Activated CD4-positive, alpha-beta T cell treated with anti-CD3 and anti-CD28 coated beads, Interleukin-2, amount 10 ng/mL, durations not matched to agents 7 days and 5 days (primary cell): ENCODE measurements at places on chromosomes 3 and 15. TPM values are rescaled to one million over a fixed set of nuclear protein-coding genes. Genes with fewer than 3 reads are reported as not detected.

GRCh38 chr15:66047321-66048024 is 178.2 kb downstream of the RAB11A start:
- no peak for DNase-seq

DNA sequence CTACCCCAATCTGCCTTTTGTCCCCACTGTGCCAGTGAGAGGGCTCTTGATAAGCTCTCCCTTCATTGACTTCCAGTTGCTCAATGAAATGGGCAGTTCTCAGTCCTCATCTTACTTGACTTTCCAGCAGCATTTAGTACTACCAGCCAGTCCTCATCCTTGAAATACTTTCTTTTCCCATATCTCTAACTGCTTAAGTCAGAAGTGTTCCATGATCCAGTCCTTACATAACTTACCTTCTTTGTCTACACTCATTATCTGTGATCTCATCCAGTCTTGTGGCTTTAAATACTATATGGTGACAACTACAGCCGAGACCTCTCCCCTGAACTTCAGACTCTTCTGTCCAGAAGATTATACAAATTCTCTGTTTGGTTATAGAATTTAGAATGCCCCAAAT is 28.7 kb downstream of the RARRES1 start:
- DNase-seq, result no peak

GRCh38 chr3:37922721-37923568 is 61.3 kb downstream of the CTDSPL start:
- no peak for DNase-seq

DNA sequence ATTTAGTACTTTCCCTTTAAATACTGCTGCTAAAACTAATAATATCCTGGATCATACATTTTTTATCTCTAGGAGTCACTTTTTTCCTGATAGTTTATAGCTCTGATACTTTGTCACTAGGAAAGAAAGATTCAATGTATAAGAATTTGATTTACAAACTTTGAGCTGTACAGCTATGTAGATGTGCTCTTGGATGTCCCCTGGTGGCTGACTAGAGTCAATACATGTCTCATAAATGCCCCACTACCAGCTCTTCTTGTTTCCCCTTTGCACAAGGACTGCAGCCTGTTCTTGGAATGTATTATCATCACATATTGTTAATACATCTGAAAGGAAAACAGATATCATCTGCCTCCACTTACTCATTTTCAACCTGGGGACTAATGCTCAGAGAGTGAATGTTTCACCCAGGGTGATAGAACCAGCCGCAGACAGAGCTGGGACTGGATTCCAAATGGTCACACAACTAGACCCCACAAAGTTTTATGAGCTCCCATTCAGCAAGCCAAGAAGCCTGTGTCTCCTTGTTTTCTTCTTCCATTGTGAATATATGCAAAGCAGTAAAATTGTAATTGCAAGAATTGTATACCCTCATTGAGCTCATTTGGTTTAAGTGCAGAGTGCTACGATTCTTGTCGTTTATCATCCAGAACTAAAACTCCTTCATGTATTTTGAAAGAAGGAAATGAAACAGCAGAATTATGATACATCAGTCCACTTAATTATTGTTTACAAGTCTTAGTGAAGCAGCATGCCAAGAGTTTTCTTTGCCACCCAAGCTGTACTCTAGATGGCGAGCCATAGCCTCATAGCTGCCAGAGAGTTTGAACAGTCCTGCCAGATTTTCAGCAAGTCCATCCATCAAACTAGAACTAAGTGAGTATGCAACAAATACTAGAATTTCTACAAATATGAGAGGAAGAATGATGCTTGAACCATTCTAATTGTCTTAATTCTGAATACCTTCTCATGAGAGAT is 261.6 kb upstream of the LMCD1 start:
- DNase-seq, result peak; percentile 50

DNA sequence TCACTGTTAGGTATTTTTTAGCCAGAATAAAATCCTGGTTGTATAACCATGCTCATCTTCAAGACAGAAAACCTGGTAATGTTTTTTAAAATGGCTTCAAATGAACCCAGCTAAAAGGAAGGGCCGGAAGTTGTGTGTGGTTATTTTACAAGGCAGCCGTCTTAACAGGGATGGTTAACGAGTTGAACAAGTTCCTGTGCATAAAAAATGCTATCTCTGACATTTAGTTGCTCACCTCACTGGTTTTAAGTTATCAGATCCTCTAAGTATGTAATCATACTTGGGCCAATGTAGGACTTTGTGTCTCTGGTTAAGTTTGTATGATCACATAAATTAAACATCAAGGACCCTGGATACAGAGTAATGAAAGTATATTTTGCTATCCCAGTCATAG is 2.1 kb downstream of the ATP11B start:
- peak; percentile 72 for DNase-seq

DNA sequence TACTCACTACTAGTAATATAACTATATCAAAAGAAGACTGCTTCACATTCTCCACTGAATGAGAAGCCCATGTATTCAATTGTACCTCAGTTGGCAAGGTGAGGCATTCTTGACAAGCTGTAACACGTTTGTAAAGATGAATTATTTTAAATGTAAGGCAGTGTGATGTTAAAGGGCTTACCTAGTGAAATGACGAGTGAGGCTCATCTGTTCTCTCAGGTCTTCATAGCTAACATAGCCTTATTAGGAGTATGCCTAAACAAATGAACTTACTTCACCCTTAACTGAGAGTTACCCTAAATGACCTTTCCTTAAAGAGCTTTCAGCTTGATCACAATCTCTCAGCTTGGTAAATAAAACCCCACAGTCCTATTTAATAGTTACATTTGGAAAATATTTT is 127.3 kb downstream of the FEZF2 start:
- no peak for DNase-seq

DNA sequence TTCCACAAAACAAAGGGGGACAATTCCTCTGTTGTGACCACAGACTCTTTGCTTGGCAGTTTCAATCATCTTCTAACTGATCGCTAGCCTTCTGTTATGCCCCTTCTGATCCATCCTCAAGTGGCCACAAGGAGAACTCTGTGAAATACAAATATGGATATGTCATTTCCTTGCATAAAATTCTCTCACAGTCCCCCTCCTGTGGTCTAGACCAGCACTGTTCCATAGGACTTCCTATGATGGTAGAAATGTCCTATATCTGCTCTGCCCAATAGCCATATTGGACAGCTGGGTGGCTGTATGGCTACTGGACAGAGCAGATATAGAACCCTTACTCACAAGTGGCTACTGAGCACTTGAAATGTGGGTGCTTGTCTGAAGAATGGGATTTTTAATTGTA is 25.9 kb upstream of the SNRK start:
- DNase-seq, result no peak

GRCh38 chr3:153094386-153094785 is 67.6 kb upstream of the RAP2B start:
- no peak for DNase-seq

DNA sequence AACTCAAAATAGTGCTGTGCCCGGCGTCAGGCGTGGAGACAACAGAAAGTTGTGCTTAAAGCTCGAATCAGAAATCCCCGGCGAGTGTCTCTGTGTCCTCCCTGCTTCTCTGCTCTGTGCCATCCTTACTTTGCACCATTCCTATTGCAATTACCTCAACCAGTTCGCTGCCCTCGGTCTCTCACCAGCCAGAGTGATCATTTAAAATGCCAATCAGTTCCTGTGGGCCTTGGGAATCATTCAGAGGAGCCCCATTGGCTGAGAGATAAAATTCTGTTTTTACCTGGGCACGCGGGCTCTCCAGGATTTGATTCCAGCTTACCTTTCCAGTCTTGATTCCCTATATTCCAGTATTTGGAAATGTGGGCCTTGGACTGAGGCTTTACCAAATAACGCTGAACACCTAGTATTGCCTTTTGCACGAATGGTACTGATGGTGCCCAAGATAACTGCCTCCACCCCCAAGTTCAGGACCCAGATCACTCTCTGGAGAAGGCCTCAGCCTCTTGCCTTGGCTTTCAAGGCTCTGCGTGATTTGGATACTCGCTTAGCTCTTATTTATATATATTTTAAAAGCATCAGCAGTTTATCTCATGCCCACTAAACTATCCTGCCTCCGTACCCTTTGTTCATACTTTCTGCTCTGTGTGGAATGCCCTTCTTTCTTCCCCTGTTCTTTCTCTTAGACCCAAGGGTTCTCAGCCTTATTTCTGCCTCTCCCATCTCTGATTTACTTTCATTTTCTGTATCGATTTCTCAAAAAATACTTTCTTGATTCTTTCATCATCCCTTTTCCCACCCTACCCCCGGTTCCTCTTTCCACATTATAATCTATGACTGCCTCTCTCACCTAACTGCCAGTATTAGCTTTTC is 863 bp downstream of the PSMA4 start:
- DNase-seq, result peak; percentile 20

DNA sequence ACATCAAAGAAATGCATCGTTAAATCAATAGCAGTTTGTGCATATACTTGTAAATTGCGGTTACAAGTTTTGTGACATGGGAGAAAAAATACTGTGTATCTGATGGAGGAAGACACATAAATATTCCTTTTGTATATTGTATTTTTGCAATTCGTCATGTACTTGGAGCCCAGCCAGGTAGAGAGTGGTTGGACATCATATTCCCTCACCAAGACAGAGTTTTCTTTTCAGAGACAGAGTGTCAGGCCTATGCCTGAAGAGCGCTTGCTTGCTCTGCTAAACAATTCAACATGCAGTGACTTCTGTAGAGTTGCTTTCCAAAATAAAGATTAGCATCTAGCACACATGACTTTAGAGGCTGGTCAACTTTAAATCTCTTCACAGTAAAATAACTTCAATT is 24.8 kb upstream of the MEIS2 start:
- no peak for DNase-seq

DNA sequence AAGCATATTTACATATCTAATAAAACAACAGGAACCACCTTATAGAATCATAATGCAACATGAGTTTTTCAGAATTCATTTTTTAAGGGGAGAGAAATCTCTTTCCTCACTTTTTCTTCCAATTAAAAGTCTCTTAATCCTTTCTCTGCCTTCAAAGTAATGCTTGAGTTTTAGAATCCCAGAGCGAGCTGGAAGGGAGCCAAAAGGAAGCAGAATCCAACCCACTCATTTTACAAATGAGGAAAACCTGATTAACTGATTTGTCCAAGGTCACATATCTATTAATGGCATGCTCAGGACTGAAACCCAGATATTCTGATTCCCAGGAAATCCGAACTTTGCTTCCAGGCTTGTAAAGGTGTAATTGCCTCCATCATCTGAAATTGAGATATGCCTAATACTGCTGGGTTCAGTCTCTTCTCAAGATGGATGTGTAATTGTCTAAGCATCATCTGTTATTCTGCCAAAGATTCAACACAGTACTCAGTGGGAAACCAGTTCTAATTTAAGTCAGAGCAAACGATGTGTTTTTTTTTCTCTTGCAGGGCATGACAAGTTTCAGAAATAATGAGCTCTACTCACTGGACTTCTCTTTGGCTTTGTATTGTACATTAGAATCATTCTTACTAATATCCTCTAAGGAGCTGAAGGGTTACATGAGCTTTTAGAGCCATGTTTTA is 481.4 kb upstream of the CFAP20DC start:
- no peak for DNase-seq

DNA sequence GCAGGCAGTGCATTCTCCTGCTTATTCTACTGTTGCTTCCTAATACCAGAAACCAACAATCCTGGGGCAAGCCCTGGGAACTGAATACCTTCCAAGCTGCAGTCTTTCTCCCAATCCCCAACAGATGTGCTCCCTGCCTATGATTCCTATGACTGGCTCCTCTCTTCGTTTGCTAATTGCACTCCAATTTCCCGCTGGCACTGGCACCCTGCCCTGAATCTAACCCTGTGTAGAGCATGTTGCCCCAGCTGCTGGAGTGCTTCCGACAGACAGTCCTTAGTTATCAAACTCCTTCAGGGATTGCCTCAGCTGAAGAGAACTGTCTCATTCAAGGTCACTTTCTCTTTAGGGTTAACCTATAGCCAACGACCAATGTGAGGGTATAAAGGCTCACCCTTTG is 214.1 kb downstream of the NECTIN3 start:
- no peak for DNase-seq

DNA sequence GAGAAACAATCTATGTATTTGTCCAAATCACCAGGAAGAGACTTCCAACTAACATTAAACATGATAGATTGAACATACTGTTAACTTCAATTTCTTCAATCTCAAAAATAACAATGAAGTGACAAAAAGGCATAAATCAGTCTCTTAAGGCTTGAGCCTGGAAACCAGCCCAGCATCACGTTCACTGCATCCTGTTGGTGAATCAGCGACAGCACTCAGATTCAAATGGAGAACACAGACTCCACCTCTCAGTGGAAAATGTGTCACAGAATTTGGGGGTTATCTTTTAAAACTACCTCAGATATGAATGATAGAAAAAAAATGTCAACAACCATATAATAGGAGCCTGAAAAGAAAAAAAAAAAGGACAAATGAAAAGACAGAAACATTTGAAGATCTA is 212.0 kb downstream of the MINAR1 start:
- no peak for DNase-seq

- no peak for DNase-seq
These were observed 570.1 kb downstream of the MFSD1 start for GRCh38 chr3:159371961-159372360.

DNA sequence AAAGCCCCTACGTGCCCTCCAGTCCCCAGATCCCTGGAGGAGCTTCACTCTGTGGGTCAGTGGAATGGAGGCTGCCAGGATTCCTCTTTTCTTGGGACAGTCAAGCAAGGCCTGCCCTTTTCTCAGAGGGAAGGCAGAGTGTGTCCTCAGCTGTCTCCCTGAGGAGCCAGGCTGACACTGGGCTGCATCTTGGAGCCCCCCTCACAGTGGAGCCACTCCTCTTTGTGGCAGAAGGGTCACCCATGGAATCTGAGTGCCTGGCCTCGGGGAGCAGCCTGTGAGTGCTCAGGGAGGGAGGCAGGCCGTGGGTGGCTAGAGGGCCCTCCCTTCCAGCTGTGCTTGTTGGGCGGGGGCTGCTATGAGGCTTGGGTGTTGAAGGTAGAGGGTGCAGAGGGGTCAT is 41.2 kb downstream of the BOC start:
- no peak for DNase-seq

GRCh38 chr15:74275957-74276356 is 39.8 kb downstream of the CCDC33 start:
- no peak for DNase-seq

GRCh38 chr3:122516846-122517360 is 2.2 kb upstream of the KPNA1 start:
- no peak for DNase-seq

HIGD2B gene
- total RNA-seq, result not detected

CCDC33 gene
- total RNA-seq, result not detected

PRSS50 gene
- total RNA-seq, result not detected

PLCH1 gene
- 0.37 TPM for total RNA-seq

MESP2 gene
- not detected for total RNA-seq

SEMA3G gene
- 0.15 TPM for total RNA-seq

SNTN gene
- not detected for total RNA-seq

TATDN2 gene
- 78.4 TPM for total RNA-seq

RPUSD3 gene
- 49.9 TPM for total RNA-seq

HRH1 gene
- 0.25 TPM for total RNA-seq
